ENCODE measurements at places on chromosomes 6 and 20.
A peak's percentile ranks its signal among the peaks of the same experiment; 100 is the strongest.

DNA sequence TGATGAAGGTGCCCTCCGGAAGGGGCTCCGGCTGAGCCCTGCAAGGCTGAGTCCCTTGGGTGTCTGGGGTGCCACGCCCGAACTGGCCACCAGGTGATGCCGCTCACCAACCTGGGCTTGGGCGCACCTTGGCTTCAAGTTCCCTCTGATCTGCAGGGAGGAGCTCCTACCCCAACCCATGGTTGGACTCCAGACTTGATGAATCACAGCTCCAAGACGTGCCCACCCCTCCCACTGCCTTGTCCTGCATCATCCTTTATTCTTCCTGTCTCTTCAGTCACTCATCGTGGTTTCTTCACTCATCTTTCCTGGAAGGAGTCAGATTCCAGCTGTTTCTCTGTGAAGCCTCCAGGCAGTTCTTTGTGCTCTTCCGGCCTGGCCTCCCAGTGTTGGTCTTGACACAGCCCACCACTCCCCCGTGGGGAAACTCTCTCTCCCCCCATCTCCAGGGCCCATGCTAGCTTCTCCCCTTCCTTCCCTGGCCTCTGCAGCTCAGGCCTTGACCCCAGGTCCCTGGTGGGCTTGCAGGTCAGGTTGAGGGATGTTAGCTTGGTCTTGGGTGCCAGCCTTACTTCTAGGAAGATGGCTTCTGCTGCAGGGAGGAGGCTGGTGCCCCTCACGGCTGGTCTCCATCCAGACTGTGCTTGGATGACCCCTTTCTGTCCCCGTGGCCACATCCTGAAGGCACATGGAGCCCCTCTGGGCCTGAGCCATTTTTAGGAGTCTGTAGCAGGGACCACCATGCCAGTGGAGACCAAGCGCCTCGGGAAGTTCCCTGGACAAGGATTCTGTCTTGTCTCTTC, 2.6 kb upstream of the ZBP1 start:
- DNase-seq, result peak; percentile 42

- peak; percentile 19 for DNase-seq
Measured at GRCh38 chr20:8447262-8448120, 315.4 kb downstream of the PLCB1 start.

DNA sequence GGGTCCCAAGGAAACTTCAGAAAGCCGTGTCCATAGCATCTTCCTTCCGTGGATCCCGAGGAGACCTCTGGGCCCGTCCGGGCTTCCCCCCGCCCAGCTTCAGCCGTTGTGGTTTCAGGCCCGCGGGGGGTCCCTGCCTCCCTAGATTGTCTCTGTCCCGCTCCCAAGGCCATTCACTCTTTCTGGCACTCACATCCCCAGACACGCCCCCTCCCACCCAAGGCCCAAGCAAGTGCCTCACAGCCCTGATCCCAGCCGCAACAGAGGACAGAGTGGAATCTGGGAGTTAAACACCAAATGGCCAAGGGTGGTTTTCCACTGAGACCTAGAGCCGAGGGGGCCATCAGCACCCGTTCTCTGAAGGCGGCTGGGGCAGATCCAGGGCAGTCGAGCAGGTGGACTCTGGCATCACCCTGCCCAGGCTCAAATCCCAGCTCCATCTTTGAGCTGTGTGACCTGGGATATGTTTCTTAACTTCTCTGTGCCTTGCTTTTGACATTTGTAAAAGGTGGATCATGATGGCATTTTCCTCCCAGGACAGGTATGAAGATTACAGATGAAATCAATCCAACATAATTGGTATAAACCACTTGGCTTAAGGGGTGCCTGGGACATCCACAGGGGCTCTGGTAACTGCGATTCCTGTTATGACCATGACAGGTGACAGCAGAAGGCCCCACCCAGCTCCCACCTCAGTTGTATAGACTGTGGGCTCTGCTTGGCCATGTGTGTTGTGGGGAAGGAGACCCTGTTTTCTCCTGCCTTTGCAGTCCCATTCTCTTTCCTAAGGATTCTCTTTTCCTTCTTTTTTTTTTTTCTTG, 48.1 kb downstream of the CTCFL start:
- DNase-seq, result no peak

DNA sequence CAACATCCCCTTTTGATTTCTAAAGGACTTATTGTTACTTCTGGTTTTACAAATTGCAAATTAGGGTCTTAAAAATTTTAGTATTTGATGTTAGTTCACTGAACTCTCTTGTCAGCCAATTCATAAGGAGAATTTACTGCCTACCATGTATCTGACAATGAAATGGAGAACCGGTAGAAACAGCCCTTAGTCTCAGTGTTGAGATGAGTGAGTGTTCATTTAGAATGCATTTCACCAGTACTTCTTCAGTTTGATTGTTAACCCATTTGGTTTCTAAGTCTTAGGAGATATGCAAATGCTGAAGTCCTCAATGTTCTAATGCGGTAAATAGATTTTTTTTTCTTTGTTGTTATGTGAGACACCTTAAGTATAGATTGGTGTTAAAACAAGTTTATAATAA, 616.3 kb upstream of the FLRT3 start:
- DNase-seq, result no peak

DNA sequence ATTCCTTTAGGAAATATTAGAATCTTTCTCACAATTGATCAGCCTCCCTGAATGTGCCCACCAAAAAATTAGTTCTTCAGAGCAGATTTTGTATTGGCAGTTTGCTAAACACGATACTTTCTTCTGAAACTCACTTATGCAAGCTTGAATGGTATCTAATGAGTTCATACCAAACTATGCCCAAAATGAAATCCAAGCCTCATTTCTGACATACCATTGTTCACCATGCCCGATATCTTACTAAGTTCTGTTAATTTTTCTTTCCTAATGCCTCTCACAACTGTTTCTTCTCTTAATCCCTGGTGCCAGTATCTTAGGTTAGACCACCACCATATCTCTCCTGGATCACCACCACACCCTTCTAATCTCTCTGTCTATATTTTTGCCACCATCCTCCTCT, 755.9 kb downstream of the KIF16B start:
- no peak for DNase-seq

DNA sequence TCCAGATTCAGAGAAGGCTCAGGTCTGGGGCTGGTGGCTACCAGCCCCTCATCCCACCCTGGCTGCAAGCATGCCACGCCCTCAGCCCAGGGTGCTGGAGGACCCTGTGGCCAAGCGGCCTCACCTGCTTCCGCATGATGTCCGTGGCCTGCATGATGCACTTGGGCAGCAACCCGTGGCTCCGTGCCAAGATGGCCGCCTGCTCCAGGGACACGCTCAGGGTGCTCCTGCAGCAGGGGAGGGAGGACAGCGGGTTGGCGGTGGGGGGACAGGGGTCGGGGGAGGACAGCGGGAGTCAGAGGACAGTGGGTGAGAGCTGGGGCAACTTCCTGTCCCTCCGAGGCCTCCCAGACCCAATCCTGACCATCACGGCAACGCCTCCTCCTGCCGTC, 200.1 kb downstream of the PREX1 start:
- no peak for DNase-seq

- no peak for DNase-seq
Measured at GRCh38 chr6:166336847-166337246, 5.5 kb downstream of the SFT2D1 start.

DNA sequence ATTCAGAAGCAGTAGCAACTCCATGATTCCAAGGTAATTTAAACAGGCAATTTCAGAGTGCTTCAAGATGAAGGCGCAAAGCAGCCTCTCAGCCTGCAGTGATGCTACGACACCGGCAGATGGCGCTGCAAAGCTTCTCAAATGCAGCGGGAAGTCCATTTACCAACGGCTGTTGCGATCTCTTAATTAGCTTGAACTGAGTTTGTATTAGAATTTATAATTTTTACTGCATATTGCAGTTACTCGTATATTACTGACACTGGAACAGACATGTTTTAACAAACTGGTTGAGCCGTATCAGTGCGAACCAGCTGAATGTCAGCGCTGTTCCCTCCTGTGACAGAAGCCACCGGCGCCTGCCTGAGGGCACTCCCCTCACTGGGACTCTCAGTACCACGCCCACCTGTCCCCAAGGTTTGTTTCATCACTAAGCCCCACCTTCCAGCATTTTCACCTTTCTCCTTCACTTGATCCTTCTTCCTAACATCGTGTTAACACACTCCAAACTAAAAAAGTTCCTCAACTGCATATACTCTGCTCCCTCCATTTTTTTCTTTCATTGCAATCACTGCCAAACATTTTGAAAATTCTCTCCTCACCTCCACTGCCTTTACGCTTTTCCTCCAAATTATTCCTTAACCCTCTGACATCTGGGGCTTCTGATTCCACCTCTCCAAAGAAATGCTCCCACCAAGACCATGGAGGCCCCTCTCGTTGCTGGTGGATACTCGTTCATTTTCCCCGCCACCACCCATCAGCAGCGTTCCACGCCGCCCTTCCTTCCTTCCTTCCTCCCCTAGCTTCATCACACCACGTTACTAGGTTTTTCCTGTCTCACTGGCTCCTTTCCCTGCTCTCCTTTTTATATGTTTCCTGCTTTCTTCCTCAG, 14.5 kb downstream of the GNL1 start:
- DNase-seq, result peak; percentile 86

GRCh38 chr20:24981790-24982189, 10.8 kb downstream of the APMAP start:
- DNase-seq, result no peak

- peak; percentile 1 for DNase-seq
Measured at GRCh38 chr6:147361311-147361981, 147.0 kb upstream of the SAMD5 start.

GRCh38 chr6:111609028-111609820, 3.5 kb upstream of the TRAF3IP2 start:
- no peak for DNase-seq

DNA sequence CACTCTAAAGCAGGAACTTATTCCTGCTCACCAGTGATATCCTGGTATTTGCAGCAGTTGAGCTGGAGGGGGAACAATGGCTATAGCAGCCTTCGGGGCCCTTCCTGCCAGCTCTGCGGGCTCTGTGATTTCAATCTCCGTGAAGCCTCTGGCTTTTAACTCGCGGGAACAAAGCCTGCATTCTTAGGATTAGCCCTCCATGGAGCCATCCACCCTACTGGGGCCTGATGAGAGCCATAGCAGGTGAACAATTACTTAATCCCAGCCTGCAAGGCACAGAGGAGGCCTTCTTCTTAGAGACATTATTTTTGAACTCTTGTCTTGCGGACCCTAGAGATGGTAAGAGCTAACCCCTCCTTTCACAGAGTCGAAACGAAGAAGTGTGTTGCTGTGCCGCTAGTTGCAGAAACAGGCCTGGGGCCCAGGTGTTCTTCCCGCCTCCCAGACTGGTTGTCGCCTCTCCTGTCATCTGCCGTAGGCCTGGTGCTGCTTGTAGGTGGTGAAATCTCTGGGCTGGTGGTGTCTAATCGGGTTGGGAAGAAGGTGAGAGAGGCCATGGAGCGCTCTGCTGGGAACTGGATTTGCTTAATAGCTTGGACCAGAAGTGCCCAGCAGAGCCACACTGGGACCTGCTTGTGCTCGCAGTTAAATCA, 9.7 kb downstream of the GHRH start:
- DNase-seq, result no peak

DNA sequence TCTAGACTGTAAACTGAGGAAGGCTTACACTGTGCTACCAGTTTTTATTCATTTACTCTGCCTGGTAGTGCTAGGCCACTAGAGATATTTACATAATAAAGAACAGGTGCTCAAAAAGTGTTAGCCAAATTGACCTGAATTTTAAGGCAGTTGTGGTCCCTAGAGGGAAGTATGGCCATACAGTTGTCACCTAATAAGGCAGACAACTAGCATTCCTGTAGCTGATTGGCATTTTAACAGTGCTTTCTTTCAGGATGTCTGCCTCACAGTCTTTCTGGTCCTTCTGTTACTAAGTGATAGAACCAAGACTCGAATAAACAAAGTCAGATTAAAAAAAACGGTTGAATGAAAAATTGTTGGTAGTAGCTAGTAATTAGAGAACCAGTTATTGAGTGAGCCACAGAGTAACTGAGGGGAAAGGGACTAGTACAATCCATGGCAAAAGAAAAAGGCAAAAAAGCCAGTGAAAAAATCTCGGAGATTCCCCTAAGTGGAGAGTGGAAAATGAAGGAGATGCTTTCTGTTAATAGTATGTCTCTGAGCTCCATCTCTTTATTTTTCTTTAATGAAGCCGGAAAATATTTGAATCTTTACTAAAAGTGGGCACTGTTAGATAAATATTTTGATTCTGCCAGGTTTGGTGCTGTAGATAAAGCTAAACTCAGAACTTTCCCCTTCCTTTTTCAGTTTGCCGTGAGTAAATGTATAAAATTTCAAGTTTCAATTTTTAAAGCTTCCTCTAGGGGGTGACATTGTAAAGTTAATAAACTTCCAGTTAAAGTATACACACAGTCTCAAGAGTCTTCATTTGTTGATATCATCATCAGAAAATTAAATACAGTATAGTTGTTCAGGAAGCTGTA, 9.1 kb downstream of the VTA1 start:
- peak; percentile 23 for DNase-seq

DNA sequence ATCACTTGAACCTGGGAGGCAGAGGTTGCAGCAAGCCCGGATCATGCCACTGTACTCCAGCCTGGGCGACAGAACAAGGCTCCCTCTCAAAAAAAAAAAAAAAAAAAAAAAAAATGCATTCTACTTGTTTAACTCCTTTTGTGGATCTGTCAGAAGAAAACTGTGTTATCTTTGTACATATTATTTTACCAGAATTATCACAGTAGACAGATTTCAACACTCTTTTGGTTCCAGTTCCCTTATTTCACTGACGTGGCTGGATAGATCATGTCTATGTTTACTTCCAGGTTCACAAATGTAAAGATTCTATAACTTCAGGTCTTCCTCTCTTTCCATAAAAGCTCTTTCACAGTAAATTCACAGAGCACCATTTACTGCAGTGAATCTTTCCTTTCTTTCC, 18.4 kb downstream of the NUDT3 start:
- no peak for DNase-seq

DNA sequence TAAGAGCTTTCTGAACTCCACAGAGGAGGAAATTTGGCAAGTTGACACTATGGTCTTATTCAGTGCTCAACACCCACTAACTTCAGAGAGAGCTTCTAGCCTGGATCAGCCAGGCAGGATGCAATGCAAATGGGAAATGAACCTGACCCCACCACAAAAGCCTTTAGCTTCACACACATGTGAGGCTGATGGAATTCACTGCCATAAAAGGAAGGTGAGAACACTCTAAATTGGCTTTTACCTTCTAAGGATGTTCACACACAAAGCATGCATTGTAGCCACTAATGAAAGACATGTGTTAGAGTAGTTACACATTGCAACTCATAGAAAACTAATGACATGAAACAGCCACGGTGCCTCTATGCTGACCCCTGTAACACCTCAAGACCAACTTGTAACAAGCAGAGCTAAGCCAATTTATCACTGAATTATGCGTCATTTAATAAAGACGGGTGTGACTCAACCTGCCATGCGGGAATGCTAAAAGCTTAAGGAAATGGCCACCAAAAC, 262.1 kb downstream of the HACE1 start:
- peak; percentile 65 for DNase-seq

DNA sequence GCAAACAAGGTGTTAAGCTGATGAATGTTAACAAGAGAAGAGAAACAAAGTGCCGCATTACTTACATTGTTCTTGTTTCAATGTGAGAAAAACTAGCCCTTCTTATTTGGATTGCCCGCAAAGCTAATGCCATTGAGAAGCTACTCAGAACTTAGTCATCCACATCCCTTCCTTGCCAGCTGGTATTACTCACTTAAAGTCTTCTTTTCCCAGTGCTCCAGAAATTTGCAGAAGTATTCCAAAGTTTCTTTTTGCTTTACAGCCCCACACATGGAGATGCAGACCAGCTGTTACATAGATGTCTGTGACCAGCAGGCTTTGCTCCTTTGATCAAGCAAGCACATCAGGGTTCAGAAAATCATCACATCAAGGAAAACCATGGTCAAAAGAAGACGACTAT, 529.0 kb downstream of the TBC1D32 start:
- DNase-seq, result no peak
